ENCODE measurements at places on chromosomes 5 and 9.

DNA sequence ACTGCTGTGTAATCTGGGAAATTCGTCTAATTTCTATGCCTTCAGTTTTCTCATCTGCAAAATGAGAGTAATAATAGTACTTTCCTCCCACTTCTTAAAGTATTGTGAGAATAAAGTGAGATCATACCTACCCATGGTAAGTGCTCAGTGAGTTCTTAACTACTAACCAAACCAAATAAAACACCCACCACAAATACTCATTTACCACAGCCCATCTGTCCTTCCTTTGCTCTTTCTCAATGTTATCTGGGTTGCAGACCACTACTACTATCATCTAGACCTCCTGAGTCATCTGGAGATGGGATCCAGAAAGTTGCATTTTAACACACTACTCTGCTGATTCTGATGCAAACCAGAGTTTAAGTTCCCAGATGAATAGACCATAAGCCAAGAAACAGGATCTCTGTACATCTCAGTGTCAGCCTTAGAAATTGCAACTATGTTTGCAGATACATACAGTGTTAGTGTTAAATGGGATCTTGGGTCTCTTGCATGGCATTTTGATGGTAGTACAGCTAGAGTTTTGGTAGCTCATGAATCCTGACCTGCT is 105.4 kb upstream of the ATP10B start:
- DNase-seq = no peak

- no peak for DNase-seq
Observed at GRCh38 chr5:56698463-56699381, 116.6 kb upstream of the MAP3K1 start.

- DNase-seq = no peak
Observed at GRCh38 chr9:69577123-69577522, 95.0 kb downstream of the APBA1 start.

DNA sequence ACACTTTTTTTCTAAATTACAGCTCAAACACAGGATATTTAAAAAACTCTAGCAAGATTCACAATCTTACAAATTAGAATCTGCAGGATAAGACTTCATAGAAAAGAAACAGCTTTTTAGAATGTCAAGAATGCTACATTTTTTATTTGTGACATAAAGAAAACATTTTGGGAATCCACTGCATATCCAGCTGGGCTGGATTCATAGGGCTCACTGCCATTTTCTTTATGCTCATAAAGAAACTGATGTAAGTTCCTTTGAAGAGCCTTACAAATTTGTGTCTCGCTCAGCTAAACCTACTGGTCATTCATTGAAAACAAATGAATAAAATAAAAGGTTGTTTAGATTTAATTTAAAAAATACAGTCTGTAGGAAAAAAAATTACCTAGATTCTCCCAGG is 332.3 kb downstream of the TRPM3 start:
- DNase-seq = no peak

DNA sequence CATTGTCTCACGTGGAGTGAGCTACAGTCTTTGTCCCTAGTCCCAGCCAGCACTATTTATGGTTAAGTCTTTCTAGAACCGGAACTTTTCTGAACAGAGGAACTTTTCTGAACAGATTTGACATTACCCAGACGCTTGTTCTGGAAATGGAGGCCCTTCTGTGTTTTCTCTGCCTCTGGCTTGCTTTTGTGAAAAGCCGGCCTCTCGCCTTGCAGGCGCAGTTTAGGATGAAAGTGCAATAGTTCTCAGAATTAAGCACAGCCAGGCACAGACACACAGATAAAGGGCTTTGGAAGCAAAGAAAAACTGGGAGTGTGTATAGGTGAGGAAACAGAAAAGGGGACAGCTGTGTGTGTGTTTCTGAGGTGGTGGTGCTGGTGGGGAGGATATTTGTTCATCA is 5.9 kb downstream of the GDNF start:
- no peak for DNase-seq

DNA sequence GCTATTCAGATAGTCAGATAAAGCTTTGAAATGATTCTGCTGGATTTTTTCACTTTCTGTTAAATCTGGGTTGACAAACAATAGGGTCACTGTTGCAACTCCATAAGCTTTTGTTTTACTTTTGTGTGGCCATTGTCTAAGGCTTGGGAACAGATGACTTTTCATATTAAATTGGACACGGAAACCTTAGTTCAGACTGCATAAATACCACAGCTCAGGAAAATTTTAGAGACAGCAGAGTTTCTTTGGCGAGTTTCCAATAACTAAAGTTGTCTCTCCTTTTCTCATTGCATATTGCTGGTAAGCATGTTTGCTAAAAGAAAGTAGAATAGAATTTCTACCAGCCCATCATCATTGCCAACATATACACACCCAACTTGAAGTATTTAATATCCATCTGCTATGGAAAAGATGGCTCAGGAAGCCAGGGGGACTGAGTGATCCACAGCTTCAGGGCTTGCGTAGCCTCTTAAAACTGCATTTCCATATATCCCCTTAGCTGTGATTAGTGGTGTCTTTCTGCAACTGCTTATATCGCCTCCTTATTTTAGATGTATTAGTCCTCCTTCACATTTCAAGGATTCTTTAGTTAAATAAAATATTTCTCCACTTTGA is 168.2 kb downstream of the ARHGAP26 start:
- peak; percentile 28 for DNase-seq

- no peak for DNase-seq
Observed at GRCh38 chr5:169711551-169712225, 74.6 kb downstream of the DOCK2 start.

- no peak for DNase-seq
Observed at GRCh38 chr9:13621872-13622564, 342.5 kb upstream of the MPDZ start.

- DNase-seq = no peak
Observed at GRCh38 chr9:38074441-38074961, 5.5 kb upstream of the SHB start.

DNA sequence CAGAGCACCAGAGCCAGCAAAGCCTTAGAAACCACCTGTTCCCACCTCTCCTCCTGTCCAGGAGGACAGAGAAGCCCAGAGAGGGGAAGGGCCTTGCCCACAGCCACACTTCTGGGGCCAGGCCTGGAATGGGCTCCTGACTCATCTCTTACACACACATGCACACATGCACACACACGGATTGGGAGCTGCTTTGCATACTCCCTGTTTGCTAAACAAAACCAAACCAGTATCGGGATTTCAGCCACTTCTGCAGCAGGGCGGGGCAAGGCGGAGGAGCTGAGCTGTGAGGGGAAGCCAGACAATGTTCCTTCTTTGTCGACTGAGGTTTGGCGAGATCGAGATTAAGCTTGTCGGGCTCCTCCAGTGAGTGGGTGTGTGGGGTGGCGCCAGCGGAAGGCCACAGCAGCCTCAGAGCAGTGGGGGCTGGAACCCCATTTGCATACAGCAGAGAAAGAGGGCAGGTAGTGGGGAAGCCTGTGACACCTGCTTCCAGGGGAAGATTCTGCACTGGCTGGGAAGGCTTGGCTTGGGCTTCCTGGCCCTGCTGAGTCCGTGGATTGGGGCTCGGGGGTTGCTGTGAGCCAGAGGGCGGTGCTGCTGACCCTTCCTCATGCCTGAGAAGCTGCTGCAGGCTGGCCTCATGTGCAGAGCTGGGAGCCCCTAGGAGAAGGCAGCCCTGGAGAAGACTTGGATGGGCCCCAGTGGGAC is 16.1 kb downstream of the GFI1B start:
- no peak for DNase-seq

DNA sequence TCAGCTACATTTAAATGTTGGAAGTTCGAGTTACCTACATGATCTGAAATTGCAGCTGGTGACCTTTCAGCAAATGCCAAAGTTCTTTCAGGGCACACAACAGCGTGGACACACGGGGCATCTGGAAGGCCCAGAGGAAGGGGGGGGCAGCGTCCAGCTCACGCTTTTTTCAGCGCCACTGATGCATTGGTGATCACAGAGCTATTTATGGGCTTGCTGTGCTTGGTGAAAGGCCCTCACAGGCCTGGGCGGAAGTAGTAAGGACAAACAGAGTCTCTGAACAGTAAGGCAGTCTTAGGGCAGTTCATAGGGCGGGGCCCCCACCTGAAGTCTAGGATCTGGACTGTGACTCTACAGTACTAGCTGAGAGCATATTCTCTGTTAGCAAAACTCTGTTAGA is 6.6 kb upstream of the FBP2 start:
- DNase-seq = no peak

DNA sequence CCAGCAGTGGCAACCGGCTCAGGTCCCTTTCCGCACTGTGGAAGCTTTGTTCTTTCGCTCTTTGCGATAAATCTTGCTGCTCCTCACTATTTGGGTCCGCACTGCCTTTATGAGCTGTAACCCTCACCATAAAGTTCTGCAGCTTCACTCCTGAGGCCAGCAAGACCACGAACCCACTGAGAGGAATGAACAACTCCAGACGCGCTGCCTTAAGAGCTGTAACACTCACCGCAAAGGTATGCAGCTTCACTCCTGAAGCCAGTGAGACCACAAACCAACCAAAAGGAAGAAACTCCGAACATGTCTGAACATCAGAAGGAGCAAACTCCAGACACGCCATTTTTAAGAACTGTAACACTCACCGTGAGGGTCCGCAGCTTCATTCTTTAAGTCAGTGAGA is 103.5 kb downstream of the GLIS3 start:
- DNase-seq = no peak

DNA sequence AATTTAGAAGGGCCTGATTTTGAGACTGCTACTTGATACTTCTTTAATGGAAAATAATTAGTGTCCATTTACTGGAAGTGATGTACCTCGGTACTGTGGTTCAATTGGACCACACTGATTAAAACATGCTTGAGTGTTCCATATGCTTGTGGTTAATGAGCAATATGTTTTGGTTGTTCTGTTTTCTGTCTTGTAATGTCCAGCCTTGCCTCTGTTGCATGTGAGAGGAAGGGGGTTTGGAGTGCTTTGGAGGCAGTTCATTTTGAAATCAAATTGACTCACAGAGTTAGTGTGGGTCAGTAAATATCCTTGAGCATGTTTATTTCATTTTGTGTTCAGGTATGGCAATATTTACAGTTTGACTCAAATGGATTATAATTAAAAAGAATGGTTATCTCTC is 334.4 kb downstream of the ARHGEF28 start:
- no peak for DNase-seq

- no peak for DNase-seq
Observed at GRCh38 chr9:112112941-112113681, 62.0 kb downstream of the SUSD1 start.

GRCh38 chr5:143139585-143139984 is 263.9 kb downstream of the NR3C1 start:
- DNase-seq = no peak

GRCh38 chr5:176542596-176543427 is 5.6 kb upstream of the RNF44 start:
- DNase-seq = no peak

- DNase-seq = no peak
Observed at GRCh38 chr9:11159318-11159862, 546.6 kb upstream of the PTPRD start.
